Vein endothelial cell (primary cell): ENCODE measurements at places on chromosomes 12 and 14. TPM values are rescaled to one million over a fixed set of nuclear protein-coding genes. Genes with fewer than 3 reads are reported as not detected.

The NDUFB1 gene
- 141 and 142 TPM in 2 replicates for total RNA-seq

The AKT1 gene
- 219 and 221 TPM in 2 replicates for total RNA-seq

The GZMH gene
- total RNA-seq: not detected in 2 replicates

The NELL2 gene
- total RNA-seq: not detected in 2 replicates

The CAPZA3 gene
- not detected in 2 replicates for total RNA-seq

The SIX1 gene
- 0.33 and 0.48 TPM in 2 replicates for total RNA-seq

The LBHD2 gene
- total RNA-seq: not detected in 2 replicates

The NGB gene
- not detected in 2 replicates for total RNA-seq

The RASSF9 gene
- 4.3 and 6.5 TPM in 2 replicates for total RNA-seq

The SOAT2 gene
- total RNA-seq: not detected in 2 replicates

The FAM90A1 gene
- total RNA-seq: not detected in 2 replicates

The APOF gene
- total RNA-seq: not detected in 2 replicates

The CLEC12A gene
- total RNA-seq: not detected in 2 replicates

The FOXJ2 gene
- 8.2 and 8.5 TPM in 2 replicates for total RNA-seq

The RBMS2 gene
- 49.0 and 59.4 TPM in 2 replicates for total RNA-seq

The LRP1-AS gene
- total RNA-seq: not detected in 2 replicates

The CD27 gene
- not detected in 2 replicates for total RNA-seq
